ENCODE measurements at places on chromosomes 2 and 18. TPM values are rescaled to one million over a fixed set of nuclear protein-coding genes. Genes with fewer than 3 reads are reported as not detected.

DNA sequence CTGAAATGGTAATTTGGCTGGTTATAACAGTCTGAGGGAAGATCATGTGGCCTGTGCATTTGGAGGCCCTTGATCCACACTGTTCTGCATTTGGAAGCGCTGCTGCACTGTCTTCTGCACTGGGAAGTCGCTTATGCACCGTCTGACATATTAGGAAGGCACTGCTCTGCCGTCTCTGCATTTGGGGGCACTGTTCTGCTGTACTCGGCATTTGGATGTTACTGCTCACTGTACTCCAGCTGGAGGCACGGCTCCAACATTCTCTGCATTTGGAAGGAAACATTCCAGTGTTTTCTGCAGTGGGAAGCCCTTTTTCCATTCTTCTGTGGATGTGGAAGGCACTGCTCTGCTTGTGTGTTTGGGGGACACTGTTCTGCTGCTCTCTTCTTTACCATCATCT is 9.6 kb upstream of the PROM2 start:
- H3K27me3 ChIP-seq = no peaks in the 10 kb centered on the region
- no peak overlapping the region for H3K27ac ChIP-seq
- H3K4me3 ChIP-seq = no peak overlapping the region
- no peaks in the 10 kb centered on the region for H3K4me1 ChIP-seq

GRCh38 chr2:128690431-128690830 is 371.8 kb upstream of the HS6ST1 start:
- no peaks in the 10 kb centered on the region for H3K27me3 ChIP-seq
- H3K4me3 ChIP-seq = no peak overlapping the region
- DNase-seq = no peak

DNA sequence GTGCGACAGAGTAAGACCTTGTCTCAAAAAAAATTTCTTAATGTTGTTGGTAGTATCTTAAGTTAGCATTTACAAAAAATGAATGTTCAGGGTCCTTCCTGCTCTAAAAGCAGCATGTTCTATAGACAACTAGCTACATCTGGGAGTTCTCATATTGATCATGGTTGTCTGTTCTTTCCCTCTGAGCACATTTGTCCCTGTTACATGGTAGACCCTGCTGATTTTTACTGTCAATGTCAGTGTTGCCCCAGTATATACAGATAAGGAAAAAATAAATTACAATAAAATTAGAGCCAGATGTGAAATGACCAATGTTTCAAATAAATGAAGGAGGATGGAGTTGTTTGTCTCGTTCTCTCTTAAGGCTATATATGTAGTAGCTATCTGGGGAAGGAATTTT is 63.2 kb downstream of the KCMF1 start:
- no peaks in the 10 kb centered on the region for H3K27me3 ChIP-seq
- no peaks in the 10 kb centered on the region for H3K36me3 ChIP-seq
- no peaks in the 10 kb centered on the region for H3K4me1 ChIP-seq
- H3K27ac ChIP-seq = no peak overlapping the region

DNA sequence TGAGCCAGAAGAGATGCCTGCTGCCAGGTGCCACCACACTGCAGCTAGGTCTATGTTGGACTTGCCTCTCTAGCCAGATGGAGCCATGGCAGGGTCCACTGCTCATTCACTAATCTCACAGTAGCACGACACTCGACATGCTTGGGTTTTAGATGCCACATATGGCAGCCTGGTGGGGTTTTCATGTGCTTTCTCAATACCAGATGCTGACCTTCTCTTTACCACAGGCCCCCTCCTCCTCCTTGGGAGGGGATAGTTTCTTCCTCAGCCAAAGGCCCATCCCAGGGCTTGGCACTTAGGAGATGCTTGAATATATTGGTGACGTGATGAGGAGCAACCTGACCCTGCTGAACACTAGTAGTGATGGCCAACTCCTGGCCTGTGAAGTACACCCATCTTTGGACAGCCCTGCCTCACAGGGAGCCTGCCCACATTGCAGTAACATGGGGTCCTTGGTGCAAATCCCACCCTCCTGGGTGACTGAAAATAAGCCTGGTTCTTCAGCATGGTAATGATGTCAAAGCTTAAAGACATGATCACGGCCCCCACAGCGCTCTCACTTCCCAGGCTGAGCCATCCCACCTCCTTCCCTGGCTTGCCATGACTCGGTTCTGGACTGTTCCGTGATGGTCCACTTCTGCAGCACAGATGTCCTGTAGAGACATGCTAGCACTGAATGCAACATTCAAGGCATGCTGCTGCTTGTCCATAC is 227.5 kb downstream of the SH3RF3 start:
- H3K4me3 ChIP-seq = no peak overlapping the region
- no peaks in the 10 kb centered on the region for H3K27me3 ChIP-seq
- H3K36me3 ChIP-seq = no peaks in the 10 kb centered on the region

DNA sequence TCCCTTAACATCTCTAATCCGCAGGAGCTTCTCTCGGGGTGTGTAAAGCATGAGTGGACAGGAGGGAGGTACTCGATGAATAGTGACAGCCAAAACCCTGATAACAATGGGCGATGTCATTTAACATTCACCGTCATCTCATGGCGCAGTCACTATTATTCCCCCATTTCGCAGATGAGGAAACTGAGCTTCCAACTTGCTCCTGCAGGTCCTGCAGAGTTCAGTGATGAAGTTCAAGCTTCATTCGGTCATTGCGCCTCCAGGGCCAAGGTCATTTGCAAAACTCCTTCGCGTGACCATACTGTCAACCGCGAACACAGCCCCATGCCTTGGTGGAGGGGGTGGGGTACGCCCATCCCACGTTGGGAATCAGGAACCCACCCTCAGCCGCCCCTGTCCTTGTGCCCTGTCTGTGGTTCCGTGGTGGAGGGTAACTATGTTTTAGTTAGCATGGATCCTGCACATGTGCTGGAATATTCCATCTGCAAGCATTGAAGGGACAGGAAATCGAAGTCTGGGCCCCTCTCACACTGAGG is 215.5 kb downstream of the TFCP2L1 start:
- H3K4me3 ChIP-seq = no peak overlapping the region
- H3K36me3 ChIP-seq = no peaks in the 10 kb centered on the region
- no peaks in the 10 kb centered on the region for H3K27me3 ChIP-seq
- no peak for DNase-seq
- H3K27ac ChIP-seq = no peak overlapping the region

DNA sequence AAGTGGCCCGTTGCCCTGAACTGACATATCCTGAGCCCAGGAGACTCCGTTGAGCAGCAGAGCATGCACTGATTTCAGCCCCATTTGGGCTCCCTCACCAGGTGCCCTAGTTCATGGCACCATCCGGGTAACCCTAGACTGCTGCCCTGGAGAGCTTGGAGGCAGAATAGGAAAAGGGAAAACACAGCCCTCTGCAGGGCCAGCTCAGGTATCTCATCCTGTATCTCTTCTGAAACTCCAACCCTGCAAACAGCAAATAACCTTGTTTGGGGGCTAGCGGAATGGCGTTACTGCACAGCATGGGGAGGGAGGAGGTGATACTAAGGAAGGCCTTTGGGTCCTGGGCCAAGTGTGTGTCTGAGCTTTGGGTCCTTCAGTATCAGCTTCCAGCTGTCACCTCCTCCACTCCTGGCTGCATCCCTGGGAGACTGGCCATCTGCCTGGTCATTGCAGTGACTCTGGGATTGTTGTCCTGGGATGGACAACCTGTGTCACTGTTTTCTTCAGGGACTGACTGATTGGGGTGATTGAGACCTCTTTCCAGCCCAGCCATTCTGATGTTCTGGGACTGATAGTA is 233.8 kb upstream of the SKOR2 start:
- H3K4me3 ChIP-seq = no peak overlapping the region
- H3K36me3 ChIP-seq = no peaks in the 10 kb centered on the region
- no peaks in the 10 kb centered on the region for H3K27me3 ChIP-seq
- no peak for DNase-seq

DNA sequence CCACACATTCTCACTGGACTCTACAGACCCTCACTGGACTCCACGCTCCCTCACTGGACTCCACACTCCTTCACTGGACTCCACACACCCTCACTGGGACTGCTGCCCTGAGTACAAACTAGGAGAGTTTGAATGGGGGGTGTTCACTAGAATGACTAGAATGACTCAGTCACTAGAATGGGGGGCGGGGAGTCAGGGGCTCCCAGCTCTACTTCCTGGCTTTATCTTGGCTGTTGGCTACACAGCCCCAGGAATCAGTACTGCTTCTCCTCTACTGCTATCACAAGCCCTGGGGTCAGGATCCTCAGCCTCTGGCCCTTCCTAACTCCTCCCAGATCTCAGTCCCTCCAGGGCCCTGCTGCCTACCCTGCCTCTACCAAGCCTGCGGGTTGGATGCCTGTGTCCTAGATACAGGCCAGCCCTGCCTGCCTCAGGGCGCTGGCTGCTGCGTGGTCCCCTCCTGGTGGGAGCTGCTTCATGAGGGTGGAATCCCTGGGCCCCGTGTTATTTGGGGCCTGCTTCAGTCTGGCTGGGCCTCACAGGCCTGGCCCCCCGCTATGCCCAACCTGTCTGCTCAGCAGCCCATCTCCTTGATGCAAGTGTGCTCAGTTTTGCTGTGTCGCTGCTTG is 7.8 kb downstream of the PTMA start:
- peaks cover 26% of the 10 kb centered on the region for H3K4me1 ChIP-seq
- DNase-seq = no peak
- no peaks in the 10 kb centered on the region for H3K36me3 ChIP-seq
- no peaks in the 10 kb centered on the region for H3K27me3 ChIP-seq

The VAMP8 gene
- total RNA-seq = 189 TPM

The DES gene
- total RNA-seq = 139 TPM

The KLHL41 gene
- total RNA-seq = not detected

The SP5 gene
- 0.88 TPM for total RNA-seq
